T-helper 1 cell treated with Interleukin-12 subunit alpha and Interleukin-12 subunit beta and Interleukin-4 antibody, amounts not matched to agents 30 ng/mL and 1 ng/mL, for 36 hours (primary cell): ENCODE measurements at places on chromosomes 5 and 9. TPM values are rescaled to one million over a fixed set of nuclear protein-coding genes. Genes with fewer than 3 reads are reported as not detected.

The IL9 gene
- total RNA-seq = 0.51 and 1.3 TPM in 2 replicates

The BARHL1 gene
- not detected in 2 replicates for total RNA-seq

The SERF1A gene
- 3.0 and 4.1 TPM in 2 replicates for total RNA-seq

The EDIL3 gene
- total RNA-seq = not detected in 2 replicates

The GPR151 gene
- not detected in 2 replicates for total RNA-seq

The F2RL2 gene
- not detected in 2 replicates for total RNA-seq
